ENCODE measurements at places on chromosomes 11 and 22.

- no peak for DNase-seq
These were observed 528.8 kb downstream of the BUD13 start for GRCh38 chr11:116243991-116244390.

DNA sequence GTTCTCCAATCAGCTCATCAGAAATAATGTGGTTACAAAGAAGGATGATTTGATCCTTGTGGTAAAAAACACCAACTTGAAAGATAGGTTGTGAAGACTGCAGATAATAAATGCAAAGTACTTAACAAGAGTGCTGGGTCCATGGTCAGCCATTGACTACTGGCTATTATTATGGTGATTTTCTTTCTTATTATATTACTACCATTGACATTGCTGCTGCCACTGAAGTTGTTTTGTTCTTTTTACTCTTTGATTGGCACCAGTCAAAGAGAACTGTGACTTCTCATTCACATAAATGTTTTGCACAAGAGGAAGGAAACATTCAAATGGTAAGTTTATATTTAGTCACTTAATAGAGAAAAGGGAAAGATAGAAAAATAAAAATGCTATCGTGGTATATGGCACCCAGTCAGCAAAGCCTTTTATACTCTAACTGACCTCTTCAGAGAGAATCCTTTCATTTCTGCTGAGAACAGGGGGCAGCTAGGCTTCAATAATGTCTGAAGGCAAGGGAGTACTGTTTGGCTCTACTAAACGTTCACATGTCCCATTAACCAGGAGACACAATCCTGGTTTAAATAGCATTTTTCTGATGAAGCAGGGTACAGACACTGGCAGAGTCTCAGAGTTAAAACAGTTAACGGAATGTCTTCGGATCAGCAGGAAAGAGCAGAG, 64.8 kb downstream of the LRRC4C start:
- DNase-seq, result no peak

- no peak for DNase-seq
These were observed 21.7 kb upstream of the PRDM10 start for GRCh38 chr11:130024361-130024760.

GRCh38 chr11:69603111-69603836, 37.7 kb upstream of the CCND1 start:
- DNase-seq, result no peak

DNA sequence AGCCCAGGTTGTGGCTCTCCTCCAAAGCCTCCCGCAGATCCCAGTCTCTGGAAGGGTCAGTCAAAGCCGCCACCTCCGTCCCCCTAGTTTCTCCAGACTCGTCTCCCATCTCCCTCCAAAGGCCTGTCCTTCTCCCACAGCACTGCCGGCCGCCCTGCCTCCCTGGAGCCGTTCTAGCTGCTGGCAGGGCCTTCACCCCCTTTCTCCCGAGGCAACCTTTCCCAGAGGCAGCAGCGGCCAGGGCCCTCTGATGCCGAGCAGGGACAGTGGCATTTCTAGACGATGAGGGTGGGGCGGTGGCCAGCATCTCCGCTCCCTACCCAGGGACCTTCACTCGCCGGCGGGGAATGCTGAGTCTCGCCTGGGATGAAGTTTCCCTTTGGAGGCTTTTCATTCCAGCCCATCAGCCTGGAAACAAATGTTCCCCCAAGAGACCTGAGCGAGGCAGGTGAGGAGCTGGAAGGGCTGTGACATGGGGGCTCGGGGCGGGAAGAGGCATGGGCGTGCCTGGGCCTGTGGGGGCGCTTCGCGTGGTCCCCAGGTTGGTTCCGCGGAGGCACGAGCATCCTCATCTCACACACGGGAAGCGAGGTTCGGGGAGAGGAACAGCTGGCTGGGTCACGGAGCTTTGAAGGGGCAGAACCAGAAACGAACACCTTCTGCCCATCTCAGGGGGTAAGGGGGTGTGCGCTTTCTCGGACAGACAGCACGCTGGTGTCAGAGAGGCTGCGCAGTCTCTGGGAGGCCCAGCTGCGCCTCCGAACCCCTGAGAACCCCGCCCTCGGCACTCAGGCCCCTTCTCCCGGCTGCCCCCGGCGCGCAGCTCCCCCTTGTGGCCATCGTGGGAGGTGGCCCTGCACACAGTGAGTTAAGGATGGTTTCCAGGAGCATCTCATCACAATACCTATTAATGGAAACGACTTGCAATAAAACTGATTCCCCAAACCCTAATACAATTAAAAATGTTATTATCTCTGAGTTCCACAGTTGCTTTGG, 18.1 kb upstream of the KLHL35 start:
- no peak for DNase-seq

- DNase-seq, result no peak
These were observed 244.3 kb upstream of the SORL1-AS1 start for GRCh38 chr11:121696931-121697670.

DNA sequence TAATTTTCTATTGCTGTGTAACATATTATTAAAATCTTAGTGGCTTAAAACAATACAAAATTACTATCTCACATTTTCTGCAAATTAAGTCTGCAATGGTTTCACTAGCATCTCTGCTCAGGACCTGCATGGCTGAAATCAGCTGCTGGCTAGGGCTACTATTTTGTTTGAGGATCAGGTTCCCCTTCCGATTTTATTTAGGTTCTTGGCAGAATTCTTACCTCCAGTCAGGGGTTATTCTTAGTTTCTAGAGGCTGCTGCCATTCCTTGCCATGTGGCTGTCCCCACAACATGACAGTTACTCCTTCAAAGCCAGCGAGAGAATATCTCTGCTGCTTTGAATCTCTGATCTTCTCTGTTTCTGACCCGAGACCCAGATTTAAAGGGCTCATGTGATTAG, 424.5 kb upstream of the ANO5 start:
- DNase-seq, result no peak

- DNase-seq, result no peak
These were observed 51.7 kb downstream of the TSPAN18 start for GRCh38 chr11:44778195-44779100.

DNA sequence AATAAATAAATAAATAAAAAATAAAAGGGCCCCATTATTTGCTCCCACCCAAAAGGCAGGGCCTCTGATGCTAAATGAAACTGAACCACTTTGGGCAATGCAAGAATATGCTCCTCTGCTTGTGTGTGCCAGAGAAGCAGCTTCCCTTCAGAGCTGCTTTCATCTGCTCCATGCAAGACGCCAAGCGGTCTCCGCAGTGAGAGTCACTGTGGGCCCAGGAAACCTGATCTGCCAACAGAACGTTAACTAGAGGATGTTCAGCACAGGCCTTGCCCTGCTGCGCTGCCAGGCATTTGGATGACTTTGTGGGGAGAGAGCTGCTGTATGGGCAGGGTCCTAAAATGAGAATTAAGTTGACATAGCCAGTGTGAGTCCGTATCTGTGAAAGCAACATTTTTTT, 43.7 kb upstream of the APOA1 start:
- no peak for DNase-seq

DNA sequence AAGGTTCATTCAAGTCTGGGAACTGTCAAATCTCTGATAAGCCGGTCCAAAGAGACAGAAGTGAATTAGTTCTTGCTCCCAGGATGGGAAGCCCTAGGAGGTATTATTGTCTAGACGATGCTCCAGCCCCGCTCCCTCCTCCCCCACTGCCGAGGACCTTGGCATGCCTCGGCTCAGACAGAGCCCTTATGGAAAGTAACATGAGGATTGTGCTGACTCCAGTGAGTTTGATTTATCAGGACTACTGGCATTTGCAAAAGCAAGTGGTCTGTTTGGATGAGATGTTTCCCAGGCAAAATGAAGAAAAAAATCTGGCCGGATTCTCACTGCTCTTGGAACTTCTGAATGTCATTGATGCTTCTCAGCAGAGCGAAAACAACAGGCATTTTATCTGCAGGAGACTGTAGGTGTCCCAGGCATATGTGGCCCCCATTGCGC, 341.0 kb downstream of the ETS1 start:
- no peak for DNase-seq

GRCh38 chr22:47191671-47192650, 429.5 kb downstream of the TBC1D22A start:
- DNase-seq, result no peak

DNA sequence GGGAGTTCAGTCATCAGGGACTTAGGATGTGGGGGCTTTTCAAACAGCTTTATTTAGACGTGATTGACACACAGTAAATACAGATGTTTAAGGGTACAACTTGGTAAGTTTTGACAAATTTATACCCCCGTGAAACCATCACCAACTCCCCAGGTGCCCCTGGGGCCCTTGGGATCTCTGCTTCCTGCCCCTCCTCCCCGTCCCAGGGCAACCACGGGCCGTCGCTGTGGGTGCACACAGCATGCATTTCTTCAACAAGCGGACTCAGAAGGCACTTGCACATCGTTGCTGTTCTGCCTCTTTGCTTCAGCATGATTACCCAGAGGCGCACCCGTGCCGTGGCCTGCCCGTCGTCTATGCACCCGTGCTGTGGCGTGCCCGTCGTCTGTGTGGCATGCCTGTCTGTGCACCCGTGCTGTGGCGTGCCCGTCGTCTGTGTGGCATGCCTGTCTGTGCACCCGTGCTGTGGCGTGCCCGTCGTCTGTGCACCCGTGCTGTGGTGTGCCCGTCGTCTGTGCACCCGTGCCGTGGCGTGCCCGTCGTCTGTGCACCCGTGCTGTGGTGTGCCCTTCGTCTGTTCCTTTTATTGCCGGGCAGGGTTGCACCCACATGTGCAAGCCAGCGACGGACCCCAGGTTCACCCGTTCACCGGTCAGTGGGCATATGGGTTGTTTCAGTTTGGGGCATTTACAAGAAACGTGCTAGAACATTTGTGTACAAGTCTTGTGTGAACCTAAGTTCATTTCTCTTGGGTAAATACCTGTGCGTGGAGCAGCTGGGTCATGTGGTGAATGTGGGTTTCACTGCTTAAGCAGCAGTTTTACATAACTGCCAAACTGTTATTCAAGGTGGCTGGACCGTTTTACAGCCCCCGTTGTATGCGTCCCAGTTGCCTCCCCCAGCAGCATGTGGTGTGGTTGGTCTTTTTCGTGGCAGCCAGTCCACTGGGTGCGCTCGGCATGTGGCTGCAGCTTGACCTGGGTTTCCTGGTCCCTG, 8.3 kb downstream of the CD81 start:
- no peak for DNase-seq

DNA sequence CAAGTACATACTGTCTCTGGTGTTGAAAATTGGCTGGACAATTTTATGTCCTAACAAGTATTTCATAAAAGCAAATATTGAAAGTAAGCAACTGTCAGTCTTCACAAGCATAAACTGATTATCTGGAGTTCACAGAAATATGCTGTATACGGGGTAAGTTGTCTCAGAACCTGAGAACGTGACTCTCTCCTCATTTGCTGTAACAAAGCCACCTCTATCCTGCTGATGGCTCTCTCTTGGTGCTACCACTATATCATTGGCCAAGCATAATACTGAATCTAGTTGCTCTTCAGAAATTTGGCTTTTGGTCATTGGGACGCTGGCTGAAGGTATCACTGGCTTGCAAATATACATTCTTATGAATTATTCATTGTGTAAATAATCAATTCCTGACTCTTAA, 1078.0 kb downstream of the LRRC4C start:
- no peak for DNase-seq

DNA sequence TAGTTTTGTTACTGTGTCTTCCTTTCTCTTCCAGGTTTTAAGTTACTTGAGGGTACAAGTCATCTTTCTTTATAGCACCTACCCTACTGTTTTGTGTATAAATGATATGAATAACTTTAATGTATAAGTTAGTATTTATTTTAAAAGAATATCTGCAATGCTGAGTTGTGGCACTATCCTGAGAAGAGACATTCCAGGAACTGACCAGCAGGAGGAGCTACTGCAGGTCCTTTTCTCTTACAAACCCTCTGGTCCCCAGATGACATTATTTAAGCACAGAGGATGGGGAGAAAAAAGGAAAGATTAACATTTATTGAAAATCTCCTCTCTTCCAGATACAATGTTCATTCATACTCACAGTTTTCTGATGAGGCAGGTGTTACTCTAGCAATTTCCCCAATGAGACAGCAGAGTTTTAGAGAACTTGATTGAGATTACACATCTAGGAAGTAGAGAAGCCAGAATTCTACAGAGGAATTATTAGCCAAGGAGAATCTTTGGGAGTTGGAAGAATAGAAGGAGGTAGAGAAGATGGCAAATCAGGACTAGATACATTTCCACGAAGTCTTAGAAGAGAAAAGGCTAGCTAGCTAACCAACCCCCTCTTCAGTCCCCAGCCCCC, 541.2 kb upstream of the API5 start:
- no peak for DNase-seq

DNA sequence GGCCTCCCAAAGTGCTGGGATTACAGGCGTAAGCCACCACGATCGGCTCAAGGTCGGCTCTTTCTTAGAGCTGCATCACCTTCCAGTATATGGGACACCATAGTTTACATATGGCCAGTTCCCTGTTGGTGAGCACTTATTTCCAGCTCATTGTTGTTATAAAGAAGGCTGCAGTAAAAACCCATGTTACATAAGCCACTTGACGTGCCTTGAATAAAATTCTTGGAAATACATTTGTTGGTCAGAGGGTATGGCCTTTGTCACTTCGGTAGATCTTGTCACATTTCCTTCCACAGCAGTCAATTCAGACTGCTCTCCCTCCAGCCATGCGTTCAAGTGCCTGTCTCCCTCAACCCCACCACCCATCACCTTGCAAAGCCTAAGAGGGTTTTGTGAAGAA, 92.9 kb downstream of the PRR5L start:
- DNase-seq, result no peak

DNA sequence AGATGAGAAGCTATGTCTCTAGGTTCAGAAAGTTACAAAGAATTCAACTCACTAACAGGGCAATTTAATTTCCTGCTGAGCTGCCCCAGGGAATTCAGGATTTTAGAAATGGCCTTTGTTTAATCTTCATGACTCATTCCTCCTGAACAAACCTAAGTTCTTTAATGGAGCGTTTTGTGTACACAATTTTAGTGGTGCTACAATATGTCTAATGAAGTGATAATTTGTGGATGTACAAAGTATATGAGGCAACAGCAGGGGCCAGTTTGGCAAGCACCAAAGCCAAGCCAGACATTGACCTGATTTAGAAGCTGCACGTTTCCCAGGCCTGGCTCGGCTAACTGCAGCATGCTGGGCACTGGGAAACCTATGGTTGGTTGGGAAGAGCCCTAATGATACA, 34.4 kb upstream of the HEPHL1 start:
- no peak for DNase-seq

- no peak for DNase-seq
These were observed 12.7 kb upstream of the KAT5 start for GRCh38 chr11:65699306-65699705.

GRCh38 chr11:91859666-91860065, 365.0 kb upstream of the FAT3 start:
- DNase-seq, result no peak

- no peak for DNase-seq
These were observed 5.4 kb downstream of the TBC1D10C start for GRCh38 chr11:67409261-67409666.

DNA sequence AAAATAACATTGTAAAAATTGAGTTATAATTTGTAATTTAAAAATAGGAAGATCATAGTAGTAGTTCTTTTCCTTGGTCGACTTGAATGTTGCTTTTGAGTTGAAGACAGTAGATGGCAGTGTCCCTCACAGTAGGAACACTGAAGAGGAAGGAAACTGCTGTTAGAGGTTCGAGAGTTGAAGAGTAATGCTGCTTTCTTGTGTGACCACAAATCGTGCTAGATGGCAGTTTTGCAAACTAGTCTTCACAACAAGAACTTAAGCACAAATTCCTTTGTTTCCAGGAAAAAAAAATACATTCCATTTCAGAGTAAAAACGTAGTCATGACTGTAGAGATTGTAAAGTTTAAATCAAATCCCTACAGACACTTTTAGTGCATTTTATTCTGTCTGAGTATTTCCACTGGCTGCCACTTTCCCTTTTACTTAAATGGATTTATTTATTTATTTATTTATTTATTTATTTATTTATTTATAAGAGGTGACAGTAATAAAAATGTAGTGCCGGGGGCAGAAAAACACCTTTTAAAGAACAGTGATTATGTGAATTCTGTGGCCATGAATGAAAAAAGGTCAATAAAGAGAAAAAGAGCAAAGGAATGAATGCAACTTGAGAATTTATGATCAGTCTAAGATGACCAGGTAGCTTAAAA, 54.6 kb downstream of the SPECC1L start:
- no peak for DNase-seq

Data from stimulated activated CD8-positive, alpha-beta memory T cell treated with anti-CD3 and anti-CD28 coated beads, Interleukin-4, amount 100 ng/mL, for 1 hour (primary cell).